Kidney glomerular epithelial cell (primary cell): ENCODE measurements at places on chromosomes 3 and 15.
A peak's percentile ranks its signal among the peaks of the same experiment; 100 is the strongest.

DNA sequence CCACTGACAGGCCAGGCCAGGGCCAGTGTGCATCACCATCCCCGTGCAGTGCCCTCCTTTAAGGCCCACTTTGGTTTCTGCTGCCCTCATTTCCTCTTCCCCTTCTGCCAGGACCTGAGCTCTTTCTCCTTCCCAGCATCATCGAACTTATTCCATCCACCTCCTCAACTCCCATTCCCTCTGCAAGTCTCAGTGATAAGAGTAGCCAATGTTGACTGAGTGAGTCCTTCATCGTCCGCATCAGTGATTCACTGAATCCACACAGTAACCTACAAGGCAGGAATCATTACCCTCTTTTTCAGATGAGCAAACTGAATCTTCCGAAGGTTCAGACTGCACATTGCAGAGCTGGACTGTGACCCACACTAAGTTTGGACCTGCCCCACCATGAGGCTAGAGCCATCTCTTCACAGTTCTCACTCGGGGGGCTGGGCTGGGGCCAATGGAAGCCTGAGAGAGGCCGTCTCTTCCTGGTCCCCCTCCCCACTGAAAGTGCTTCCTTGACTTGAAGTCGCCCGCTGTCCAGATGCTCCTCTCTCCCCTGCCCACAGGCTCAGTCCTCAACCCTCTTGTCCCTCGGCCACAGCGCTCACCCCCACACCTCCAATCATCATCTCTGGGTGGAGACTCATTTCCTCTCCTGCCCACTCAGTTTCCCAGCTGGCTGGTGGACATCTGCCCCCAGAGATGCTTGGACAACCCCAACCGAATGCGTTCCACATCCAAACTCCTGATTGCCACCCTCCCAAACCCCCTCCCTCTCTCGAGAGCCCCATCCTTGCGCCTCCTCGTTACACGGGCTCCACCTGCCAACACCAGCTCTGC is 15.2 kb upstream of the ANPEP start:
- DNase-seq = no peak

DNA sequence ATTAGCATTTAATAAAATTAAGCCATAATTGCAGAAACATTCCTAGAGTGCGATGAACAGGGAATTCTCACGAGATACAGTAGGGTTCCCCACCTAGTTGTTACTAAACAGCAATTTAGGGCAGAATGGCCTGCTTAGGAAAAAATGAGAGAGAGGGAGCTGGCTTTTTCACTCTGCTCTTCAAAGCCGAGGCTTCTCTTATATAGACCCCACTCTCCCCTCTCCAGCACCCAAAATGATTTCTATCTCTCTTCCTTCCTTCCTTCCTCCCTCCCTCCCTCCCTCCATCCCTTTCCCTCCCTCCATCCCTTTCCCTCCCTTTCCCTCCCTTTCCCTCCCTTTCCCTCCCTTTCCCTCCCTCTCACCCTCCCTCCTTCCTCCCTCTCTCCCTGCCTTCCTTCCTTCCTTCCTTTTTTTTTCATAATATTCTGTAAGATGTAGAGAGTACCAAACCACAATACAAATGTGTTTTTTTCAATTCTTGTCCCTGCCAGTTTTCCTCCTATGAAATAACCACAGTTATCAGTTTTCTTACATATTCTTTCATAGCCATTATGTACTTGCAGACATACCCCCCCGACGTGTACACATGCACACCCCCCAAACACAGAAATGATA is 48.1 kb upstream of the ZCWPW2 start:
- DNase-seq = no peak

DNA sequence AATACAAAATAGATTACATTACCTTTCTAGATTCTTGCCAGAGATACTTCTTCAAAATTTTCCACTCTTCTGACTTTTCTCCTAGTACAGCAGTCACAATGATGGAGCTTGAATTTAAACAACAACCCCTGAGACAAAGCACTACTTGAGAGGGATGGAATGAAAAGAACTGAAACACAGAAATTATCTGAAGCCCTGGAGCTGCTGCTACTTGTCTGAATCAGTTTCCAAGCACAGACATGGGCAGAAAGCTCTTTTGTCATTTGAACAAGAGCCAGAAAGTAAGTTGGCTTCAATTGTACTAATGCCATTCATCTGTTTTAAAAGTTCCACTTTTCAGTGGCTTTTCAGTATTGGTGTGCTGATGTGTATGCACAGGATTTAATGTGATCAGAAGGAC is 718.5 kb upstream of the ARPP21 start:
- no peak for DNase-seq

DNA sequence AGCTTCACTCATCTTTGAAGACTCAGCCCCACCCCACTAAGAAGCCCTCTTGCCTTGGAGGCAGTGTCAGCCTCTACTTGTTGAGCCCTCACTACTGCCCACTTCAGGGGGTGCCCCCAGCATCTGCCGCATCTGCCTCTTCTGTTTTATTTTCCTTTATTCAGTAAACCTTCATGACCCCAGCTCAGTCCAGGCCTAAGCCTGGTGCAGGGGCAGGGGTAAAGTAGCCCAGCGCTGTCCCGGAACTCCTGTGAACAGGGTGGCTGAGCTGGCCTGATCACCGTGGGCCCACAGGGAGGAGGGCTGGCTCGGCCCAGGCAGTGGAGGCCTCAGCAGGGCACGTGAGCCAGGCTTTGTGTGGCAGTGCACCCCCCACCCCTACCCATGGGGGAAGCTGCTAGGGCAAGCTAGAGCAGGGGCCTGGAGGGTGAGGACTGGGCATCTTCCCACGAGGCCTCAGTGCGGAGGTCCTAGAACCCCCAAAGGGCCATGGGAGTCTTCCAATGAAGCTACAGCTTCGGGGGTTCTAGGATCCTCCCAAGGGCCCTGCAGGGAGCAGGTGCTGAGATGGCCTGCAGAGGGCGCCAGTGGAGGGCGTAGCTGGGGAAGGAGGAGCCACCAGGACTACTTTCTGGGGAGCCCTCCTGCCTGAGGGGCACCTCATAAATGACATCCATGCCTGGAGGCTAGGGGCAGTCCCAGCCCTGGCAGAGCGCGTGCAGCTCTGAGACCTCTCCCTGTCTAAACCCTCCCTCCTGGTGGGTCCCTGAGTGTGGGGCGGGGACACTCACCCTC is 36.0 kb downstream of the TSPAN3 start:
- DNase-seq = no peak

GRCh38 chr3:49466085-49466484 is 4.0 kb upstream of the DAG1 start:
- no peak for DNase-seq

DNA sequence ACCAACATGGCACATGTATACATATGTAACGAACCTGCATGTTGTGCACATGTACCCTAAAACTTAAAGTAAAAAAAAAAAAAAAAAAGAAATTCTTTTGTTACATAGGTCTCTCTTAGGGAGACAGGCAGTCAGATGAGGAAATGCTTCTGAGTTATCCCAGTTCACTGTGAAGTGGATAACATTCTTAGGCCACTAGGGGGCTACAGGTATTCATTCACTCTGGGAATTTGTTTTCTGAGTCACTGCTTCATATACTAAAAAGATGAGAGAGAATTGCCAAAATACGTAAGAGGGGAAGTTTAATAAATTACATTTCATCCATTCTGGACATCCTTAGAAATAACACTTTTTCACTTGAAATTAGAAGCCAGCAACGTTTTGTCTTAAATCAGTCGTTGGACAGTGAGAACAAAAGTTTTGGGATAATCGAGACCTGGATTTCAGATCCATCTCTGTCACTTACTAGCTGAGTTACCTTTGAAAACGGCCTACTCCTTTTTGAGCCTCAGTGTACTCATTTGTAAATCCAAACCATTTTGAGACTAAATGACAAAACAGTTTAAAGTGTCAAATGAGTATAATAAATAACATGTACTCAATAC is 738.4 kb upstream of the ALCAM start:
- DNase-seq = peak; percentile 73

DNA sequence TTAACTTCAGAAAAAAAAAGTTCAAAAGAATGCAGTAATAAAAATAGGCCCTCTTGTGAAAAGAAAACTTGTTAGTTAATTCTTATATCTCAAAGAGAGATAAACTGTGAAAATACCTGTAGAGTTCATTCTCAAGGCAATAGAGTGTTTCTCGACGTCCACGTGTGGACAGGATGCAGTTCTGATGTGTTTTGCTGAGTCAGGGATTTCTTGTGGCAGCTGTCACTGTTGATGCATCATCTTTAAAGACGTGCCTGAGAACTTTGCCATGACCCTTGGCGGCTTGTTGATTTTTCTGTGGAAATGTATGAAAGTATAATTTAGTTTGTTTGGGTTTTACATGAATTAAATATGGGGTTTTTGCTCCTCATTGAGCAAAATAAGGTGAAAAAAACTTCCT is 702.2 kb downstream of the NLGN1 start:
- DNase-seq = no peak

DNA sequence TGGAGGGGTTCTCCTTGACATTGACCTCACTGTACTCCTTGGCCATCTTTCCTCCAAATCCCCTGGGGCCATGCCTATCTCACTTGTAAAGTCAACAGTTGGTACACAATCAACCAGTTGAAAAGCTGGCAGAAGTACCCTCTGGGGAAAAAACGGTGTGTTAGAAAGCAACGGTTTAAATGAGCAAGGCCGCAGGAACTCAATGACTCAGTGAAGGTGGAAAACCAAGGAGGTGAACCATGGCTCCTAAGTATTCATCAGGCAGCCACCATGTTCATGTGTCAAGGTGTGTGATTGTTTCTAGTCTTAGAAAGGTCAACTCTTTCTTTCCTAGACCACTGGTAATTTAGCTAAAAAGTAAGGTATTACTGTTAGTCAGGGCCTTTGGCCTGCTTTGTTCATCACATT is 130.9 kb upstream of the SATB1 start:
- DNase-seq = no peak

- DNase-seq = no peak
Measured at GRCh38 chr3:50212502-50212901, 7.4 kb downstream of the SLC38A3 start.

GRCh38 chr3:161682715-161683114 is 186.1 kb downstream of the OTOL1 start:
- DNase-seq = no peak

- DNase-seq = no peak
Measured at GRCh38 chr3:172680684-172681083, 30.2 kb downstream of the NCEH1 start.

GRCh38 chr3:194740859-194741491 is 55.3 kb downstream of the FAM43A start:
- DNase-seq = peak; percentile 39

DNA sequence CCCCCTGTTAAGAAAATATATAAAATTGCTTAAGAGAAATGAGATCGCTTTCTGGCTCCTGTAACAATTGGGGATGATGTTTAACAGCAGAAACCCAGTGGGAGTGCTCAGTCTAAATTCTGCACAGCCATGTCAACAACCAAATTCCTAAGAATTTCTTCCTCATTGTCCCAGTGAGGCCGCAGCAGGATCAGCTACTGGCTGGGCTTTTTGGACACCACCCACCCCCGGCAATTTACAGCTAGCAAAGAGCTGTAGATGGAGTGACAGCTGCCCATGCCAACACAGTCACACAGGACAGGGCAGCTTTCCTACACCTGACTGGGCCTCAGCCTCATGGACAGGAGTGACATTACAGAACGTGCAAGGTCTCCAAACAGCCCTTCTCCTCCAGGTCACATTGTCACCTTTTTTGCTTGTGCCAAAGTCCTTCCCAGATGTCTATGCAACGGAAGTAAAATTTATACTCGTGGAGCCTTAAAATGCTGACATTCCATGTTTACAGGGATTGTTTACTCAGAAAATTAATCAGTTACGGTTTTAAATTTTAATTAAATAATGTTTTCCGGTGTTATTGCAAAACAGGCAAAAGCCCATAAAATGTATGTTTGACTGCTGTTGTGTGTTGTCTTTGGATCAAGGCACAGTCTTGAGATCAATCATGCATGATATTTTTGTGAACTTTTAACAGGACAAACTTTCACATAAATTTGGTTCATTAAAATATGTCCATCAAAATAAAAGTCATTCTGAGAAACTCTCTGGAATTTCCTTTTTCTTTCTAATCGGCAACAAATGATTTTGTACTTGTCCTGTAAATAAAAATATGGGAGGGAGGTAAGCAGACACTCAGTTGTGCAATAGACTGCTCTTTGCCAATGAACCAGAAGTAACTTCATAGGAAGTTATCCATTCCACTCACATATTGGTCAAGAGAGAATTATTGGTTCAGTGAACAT is 943.2 kb downstream of the MCTP2 start:
- peak; percentile 71 for DNase-seq

GRCh38 chr3:9422712-9423424 is 25.5 kb downstream of the SETD5 start:
- DNase-seq = peak; percentile 97

DNA sequence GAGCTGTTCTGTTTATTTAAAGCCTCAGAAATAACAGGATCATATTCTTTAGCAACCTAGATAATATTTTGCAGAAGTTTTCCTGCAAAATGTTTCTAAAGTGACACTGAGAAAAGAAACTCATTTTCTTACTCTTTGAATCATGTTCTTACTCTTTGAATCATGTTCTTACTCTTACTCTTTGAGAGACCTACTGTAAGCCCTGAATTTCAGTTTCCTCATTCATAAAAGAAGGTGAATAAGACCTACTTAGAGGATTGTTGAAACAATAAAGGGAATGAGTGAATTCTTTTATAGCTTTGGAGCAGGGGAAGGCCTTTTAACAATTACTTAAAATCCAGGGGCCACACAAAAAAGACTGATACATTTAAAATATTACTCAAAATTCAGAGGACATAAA is 221.7 kb upstream of the CMC1 start:
- DNase-seq = no peak

GRCh38 chr3:188557235-188557634 is 403.3 kb downstream of the LPP start:
- no peak for DNase-seq

DNA sequence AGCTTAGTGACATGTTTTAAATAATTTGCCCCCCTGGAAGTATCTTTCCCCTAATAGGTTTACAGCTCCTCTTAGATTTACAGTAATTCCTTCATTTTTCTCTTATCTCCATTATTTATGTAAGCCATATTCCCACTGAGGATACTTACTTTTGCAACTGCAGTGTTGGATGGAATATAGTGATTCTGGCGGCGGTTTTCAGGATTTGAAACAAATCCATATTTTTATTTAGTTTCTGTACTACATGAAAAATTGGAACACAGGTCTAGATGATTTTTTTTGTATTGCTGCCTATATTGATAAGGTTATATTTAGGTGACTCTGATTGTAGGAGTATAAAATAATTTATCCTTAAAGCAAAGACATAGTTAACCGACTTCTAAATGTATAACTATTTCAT is 391.6 kb upstream of the SUCLG2 start:
- no peak for DNase-seq

DNA sequence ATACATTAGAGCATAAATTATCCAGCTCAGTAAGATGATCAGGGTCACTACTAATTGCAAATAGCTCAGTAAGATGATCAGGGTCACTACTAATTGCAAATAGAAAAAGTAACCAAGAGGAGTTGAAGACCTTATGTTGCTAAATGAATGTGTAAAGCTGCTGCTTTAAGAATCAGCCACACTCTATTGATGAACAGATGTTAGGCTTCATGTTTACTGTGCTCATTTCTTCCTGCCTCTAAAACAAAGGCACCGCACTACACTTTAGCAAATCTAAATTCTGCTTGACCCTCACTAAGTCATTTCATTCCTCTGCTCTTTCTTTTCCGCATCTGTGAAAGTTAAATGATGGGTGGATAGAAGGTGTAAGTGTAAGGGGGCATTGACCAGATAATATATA is 92.6 kb upstream of the PLSCR4 start:
- DNase-seq = no peak

- DNase-seq = no peak
Measured at GRCh38 chr3:143596957-143597642, 251.2 kb downstream of the SLC9A9 start.

GRCh38 chr3:120742849-120743365 is 363 bp downstream of the GTF2E1 start:
- no peak for DNase-seq

- no peak for DNase-seq
Measured at GRCh38 chr3:68620211-68620610, 312.1 kb downstream of the TAFA4 start.
